ENCODE measurements at places on chromosomes 12 and 14.
A peak's percentile ranks its signal among the peaks of the same experiment; 100 is the strongest.

DNA sequence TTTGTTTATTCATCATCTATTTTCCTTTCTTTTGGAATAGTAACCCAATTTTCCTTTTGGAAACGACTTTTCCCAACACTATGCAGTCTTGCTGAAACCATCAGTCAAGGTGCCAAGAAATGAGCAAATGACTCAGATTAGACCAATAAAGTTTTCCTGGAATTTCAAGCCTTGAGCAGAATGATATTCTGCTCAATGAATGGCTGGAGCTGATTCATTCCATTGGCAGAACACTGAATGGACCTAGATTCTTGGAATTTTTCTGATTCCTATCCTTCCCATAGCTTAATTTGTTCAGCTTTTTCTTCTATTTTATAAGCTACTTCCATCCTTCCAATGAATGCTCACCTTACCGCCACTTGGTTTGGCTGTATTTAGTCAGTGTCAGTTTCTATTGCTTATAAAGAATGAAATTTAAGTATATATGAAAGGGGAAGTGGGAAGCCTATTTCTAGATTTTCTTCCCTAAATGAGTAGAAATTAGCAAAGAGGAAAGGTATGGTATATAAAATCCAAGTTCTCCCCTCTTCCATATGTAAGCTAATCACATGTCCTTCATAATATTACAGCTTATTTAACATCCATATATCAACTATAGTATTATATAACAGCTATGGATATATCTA, 89.0 kb downstream of the C14orf39 start:
- no peak for DNase-seq

- no peak for DNase-seq
Observed at GRCh38 chr14:53538316-53538881, 385.3 kb upstream of the DDHD1 start.

- DNase-seq = peak; percentile 70
Observed at GRCh38 chr14:46686652-46687051, 35.1 kb upstream of the RPL10L start.

DNA sequence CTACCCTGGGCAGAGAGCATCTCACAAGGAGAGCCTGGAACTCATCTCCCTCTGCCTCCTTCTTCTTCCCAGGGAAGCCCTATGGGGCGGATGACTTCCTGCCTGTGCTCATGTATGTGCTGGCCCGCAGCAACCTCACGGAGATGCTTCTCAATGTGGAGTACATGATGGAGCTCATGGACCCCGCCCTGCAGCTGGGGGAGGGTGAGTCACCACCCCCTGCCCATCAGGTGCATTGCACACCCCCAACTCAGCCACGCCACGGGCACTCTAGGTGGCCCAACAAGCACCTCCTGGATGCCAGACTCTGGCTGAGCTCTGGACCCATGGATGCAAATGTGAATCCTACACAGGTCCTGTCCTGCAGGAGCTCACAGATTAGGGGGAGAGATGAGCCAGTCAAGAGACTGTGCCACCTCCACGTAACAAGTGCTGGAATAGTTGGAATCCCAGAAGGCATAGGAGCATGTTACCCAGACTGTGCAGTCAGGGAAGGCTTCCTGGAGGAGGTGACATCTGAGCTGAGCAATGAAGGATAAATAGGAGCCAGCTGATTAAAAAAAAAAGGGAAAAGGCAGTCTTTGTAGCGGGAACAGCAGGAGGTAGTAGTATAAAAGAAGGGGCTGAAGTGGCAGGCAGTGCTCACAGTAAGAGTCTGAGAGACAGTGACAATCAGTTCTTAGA, 71.9 kb downstream of the LGMN start:
- DNase-seq = no peak

DNA sequence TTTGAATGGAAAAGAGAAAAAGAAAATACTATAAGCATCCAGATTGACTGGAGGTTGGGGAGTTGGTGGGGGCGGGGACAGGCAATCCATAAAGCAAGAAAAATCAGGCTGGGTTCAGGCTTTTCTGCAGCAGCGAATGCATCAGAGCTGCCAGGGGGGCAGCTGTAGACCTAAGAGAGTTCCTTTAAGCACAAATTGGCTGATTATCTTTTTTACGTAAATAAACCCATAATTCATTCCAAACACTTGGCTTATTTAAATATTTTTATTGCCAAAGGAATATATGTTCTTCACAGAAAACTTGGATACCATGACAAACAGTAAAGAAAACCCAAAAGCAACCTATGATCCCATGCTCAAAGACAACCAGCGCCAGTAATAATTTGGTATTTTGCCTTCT, 10.2 kb downstream of the BDKRB2 start:
- no peak for DNase-seq

DNA sequence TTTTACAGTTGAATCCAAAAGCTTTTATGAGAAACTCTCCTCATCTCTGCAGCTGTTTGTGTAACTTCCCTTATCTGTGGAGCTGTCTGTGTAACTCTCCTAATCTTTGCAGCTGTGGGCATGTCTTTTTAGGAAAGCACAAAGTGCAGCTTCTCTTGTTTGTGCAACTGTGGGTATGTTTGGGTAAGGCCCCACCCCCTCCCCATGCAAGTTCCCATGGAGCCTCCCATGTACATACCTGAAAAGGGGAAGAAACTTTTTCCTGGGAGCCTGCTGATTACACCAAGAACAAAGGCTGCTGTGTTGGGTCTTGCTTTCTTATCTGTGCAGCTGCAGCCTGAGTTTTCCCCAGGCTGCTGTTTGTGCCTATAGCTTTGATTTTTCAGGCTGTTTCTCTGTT, 42.7 kb upstream of the CDKN3 start:
- peak; percentile 49 for DNase-seq

GRCh38 chr12:38772437-38772836, 133.0 kb downstream of the CPNE8 start:
- DNase-seq = no peak

- peak; percentile 48 for DNase-seq
Observed at GRCh38 chr14:50957296-50957695, 13.0 kb upstream of the PYGL start.

DNA sequence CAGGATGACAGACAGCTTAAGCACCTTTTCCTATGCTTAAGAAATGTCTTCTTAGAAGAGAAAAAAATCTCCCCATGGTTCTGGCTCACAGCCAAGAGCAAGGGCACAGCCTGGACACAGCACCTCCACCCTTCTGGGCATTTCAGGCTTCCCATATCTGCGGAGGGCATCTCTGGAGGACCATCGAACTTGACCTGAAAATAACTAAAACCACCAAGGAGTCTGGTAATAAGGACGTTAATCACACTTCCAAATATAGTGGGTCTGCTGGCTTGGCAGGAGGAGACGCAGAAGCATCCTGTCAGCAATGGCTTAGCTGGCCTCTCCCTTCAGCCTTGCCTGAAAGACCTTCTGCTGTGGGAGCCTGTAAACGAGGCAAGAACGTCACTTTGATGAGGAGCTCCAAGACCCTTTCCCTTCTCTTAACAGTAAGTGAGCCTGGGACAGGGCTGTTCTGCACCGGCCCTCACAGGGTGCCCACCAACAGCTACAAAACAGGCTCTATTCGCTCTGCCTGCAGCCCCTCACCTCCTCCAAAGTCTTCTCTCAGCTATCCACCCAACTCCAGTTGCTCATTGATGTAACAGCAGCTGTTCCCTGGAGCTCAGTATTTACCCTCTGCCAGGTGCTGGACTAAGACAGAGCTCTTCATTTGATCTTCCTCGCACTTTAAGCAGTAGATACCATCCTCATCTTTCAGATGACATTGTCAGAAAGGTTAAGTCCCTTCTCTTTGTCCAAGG, 13.2 kb downstream of the SETD3 start:
- no peak for DNase-seq

- DNase-seq = no peak
Observed at GRCh38 chr12:57750561-57751431, 1.3 kb downstream of the CDK4 start.

DNA sequence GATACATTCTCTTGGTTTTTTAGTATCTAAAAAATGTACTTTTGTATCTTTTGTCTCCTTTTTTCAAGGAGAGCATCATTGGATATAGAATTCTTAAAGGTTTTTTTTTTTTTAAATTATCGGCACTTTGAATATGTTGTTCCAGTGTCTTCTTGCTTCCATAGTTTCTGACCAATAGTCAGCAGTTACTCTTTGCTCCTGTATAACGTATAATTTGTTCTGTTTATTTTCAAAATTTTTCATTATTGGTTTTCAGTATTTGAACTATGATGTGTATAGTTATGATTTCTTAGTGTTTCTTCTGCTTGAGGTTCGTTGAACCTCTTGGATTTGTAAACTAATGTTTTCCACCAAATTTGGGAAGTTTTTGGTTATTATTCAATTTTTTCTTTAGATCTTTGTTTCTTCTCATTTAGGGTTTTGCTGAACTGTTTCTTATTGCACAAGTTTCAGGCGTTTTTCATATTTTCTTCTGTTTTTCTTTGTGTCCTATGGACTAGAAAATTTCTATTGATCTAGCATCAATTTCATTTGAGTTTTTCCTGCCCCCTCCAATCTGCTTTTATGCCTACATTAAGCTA, 93.9 kb downstream of the PLBD1 start:
- DNase-seq = peak; percentile 53

DNA sequence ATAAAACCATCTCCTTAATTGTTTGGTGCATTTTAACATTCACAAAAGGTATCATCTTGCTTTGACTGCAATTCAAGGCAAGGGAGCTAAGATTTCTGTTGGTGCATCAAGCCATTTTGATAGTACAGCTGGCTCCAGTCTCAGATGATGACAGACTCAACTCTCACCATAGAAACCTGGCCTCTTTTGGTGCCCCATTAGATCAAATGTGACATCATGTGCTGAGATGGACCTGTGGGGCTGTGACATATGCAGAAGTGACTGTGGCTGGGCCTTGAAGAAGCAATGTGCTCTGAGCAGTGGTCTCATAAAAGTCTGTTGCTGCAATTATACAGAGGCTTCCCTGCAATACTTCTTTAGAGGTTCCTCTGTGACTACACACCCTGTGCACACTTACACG, 88.4 kb downstream of the SLC2A13 start:
- DNase-seq = no peak

DNA sequence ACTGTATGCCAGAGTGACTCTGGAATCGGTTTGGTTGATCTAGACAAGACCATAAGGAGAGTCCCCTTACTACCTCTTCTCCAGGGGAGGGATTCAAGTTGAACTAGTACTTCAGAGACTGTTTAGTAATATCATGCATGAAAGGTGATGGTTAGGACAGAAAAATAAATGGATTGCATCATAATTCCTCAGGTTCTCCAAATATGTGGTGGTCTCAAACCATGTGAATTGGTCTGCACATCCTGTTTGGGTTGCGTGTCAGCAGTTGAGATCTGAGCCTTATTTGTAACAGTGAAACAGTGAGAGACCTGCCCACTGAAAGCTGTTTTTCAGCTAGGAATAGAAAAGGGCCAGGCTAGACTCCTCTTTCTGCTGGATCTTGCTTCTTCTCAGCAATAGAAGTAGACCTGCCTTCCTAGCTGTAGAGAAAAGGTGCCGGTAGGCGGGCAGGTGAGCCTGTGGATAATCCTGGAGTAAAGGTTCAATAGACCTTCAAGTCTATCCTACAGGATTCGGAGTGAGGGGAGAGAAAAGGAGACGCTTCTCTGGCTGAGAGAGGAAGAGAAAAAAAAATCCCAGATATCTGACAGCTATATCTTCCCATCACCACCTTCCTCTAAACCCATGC, 258.5 kb upstream of the E2F7 start:
- no peak for DNase-seq

DNA sequence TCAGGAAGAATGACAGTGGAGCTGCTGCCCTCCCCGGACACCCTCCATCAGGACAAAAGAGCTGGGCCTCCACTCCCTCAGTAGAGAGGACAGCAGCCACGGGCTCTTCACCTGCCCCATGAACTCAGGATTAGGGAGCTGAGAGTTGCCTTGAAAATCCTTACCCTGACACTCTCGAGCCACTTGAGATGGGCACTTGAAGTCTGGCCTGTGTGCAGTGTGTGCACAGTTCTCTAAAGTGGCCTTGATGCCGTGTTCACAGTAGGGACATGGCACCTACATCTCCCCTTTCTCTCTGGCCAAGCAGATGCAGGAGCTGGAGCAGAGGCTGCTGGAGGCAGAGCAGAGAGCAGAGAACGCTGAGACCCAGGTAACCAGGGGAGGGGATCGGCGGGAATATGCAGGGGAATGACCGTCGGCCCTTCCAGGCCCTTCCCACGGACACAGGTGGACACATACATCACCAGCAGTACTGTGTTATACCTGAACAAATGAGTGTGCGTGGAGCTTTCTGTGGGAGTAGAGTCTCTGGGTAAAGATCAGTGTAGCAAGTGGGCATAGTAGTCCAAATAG, 22.5 kb downstream of the PLEKHH1 start:
- DNase-seq = no peak

DNA sequence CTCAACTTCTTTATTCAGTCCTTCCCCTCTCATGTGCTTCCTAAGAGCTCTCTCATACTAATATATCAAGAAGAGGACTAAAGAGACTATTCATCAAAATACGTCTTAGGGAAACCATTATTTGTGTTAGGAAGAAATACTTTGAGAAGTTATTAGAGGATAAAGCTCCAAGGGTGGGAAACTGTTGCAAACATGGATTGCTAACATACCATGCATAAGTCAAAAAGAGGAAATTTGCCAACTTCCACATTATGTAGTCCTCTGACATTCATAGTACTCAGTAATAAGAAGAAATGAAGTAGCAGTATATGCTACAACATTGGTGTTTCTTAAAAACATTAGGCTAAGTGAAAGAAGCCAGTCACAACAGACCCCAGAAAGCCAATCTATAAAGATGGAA, 128.8 kb upstream of the CLEC14A start:
- no peak for DNase-seq

- peak; percentile 88 for DNase-seq
Observed at GRCh38 chr14:22689199-22689598, 45.0 kb upstream of the OR6J1 start.

DNA sequence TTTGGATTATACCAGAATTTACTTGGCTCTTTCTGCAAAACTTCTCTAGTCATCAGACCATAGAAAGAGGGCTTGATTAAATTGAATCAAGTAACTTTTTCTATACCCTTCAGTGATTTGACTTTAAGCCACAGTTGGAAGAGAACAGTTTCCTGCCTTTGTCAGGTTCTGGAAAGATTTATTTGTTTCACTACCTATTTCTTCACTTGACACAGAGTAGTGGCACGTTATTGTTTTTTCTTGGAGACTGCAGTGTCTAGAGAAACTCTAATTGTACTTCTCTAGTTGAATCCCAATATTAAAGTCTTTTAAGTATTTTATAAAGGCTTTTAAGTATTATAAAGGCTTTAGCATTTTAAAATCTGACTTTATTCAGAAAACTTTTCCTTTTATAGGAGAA, 138.1 kb downstream of the TMEM117 start:
- no peak for DNase-seq

- no peak for DNase-seq
Observed at GRCh38 chr12:42985506-42985905, 396.0 kb upstream of the PRICKLE1 start.

- no peak for DNase-seq
Observed at GRCh38 chr12:25107920-25108319, 87.0 kb downstream of the DNAI7 start.

- peak; percentile 7 for DNase-seq
Observed at GRCh38 chr14:43894534-43894933, 612.5 kb downstream of the FSCB start.

DNA sequence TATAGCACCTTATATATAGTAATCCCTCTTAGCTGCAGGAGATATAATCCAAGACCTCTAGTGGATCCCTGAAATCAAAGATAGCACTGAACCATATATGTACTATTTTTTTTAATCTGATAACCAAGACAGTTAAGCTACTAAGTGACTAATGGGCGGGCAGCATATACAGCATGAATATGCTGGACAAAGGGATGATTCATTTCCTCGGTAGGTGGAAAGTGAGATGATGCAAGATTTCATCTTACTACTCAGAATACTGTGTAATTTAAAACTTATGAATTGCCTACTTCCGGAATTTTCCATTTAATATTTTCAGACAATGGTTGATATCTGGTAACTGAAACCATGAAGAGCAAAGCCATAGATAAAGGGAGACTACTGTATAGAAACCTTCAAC, 36.2 kb downstream of the PRMT8 start:
- peak; percentile 3 for DNase-seq
